ENCODE measurements at places on chromosomes 11 and 22. TPM values are rescaled to one million over a fixed set of nuclear protein-coding genes. Genes with fewer than 3 reads are reported as not detected.

PLAAT3 gene
- total RNA-seq, result 30.5 TPM

TBRG1 gene
- 15.0 TPM for total RNA-seq

SMIM35 gene
- not detected for total RNA-seq

TBX10 gene
- not detected for total RNA-seq

LPXN gene
- total RNA-seq, result 1.9 TPM

OR8G5 gene
- not detected for total RNA-seq

NCAM1 gene
- not detected for total RNA-seq

All from bronchial smooth muscle cell (primary cell).